Glutamatergic neuron (in vitro differentiated cells): ENCODE measurements at places on chromosomes 2 and 18. TPM values are rescaled to one million over a fixed set of nuclear protein-coding genes. Genes with fewer than 3 reads are reported as not detected.

The L3MBTL4 gene
- 0.32 TPM for total RNA-seq

The WNT10A gene
- total RNA-seq, result 0.17 TPM

The INO80D gene
- total RNA-seq, result 25.0 TPM

The PARD6G gene
- total RNA-seq, result 25.2 TPM

The MYO1B gene
- 129 TPM for total RNA-seq

The REEP1 gene
- 167 TPM for total RNA-seq

The POTEE gene
- 1.4 TPM for total RNA-seq

The STK11IP gene
- total RNA-seq, result 34.5 TPM

The SPP2 gene
- total RNA-seq, result not detected

DNA sequence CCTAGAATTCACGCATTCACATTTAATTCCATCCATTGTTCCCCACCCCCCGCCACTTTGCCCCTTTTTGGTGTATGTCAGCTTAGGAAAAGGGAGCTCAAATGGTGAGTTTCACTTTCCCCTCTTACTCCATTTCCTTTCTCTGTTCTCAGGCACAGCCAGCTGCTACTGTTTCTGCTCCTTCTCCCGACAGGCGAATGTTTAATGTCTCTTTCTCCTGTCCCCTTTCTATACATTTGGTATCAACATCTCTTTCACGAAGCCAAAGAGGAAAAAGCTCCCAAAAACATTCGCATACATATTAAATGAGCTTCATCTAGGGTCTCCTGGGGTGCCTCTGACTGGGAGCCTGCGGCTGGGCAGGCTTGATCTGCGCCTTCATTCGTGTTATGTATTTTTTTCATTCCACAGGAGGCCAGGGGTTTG is 124.2 kb upstream of the SATB2 start:
- no peaks in the 10 kb centered on the region for H3K27me3 ChIP-seq
- no peaks in the 10 kb centered on the region for H3K36me3 ChIP-seq
- peak overlapping the region; percentile 49 for H3K4me3 ChIP-seq
- DNase-seq, result no peak

DNA sequence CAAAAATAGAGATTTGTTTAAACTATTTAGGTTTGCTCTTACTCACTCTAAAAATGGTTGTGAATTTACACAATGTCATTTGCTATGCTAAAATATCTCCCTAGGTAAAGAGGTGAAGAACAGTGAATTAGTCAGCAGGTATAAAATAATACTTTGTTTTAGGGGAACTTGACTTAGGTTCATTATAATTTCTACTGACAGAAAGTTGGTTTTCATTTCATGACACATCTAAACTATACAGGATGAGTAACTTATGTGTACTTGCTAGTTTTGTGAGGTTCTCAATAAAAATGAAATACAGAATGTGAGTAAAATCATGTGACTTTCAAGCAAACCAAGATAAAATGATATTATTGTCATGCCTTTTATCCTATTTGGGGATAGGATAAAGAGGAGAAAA is 66.0 kb downstream of the DIS3L2 start:
- no peak for DNase-seq
- H3K27me3 ChIP-seq, result peaks cover 6% of the 10 kb centered on the region
- peaks cover 36% of the 10 kb centered on the region for H3K4me1 ChIP-seq

- H3K36me3 ChIP-seq, result no peaks in the 10 kb centered on the region
- H3K4me1 ChIP-seq, result peaks cover 5% of the 10 kb centered on the region
- H3K4me3 ChIP-seq, result no peak overlapping the region
- DNase-seq, result no peak
- H3K27ac ChIP-seq, result no peak overlapping the region
Measured at GRCh38 chr2:8412082-8412481, 269.8 kb upstream of the ID2 start.

DNA sequence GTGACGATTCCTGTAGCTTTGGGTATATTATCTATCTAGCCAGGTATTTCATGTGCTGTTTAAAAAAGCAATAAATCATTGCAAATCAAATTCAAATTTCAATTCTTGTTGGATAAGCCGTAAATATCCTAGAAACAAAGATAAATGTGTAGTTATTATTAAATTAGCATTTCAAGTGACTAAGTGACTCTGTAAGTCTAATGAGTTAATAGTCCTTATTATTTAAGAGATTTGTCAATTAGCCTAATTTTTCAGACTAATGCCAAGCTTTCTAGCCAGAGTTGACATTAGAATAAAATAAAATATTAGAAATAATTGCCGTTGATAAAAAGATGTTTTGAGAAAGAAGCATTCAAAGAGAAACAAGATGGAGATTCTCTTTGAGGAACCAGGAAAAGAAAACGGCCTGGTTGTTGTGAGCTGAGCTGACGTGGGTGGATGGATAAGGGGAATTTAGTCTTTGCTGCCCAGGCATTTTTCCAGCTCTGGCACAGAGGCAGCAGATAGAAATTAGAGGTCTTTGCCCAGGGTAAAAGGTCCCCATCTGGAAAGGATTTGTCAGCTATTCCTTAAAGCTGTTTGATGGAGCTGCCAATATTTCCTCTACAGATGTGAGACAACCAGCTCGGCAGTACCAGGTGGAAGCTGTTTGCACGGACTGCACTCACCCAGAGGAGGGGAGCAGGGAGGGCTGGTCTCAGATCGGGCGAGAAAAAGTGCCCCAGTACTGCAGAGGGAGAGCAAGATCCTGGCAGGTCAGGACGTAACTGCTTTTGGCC is 117.3 kb upstream of the SEC11C start:
- H3K36me3 ChIP-seq, result peaks cover 16% of the 10 kb centered on the region
- H3K27ac ChIP-seq, result no peak overlapping the region
- H3K27me3 ChIP-seq, result peaks cover 4% of the 10 kb centered on the region

DNA sequence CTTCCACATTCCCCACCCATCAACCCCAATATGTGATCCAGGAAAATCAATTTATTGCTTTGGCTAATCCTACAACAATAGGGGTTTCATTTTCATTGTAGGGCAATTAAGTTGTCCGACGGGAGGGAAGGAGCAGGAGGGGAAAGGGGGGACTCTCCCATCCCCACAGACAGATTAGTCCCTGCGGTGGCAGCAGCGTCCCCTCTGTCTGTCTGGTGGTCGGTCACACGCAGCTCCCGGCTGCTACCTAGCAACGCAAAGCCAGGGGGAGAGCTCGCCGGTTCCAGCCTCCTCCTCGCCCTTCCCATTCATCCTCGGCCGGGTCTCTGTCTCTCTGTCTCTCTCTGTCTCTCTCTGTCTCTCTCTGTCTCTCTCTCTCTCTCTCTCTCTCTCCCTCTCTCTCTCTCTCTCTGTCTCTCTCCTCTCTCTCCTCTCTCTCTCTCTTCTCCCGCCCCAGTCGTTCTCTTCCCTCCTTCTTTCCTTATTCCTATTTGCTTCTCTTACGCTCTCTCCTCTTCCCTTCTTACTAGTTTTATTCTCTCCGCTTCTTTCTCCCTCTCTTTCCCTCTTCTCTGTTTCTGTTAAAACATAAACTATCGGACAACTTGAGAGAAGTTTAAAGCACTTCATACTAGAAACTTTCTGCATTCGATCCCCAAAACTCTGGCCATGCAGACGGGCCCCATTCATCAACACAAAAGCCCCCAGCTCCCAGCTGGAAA is 1.2 kb downstream of the LRP2 start:
- peaks cover 23% of the 10 kb centered on the region for H3K27me3 ChIP-seq
- H3K36me3 ChIP-seq, result peaks cover 5% of the 10 kb centered on the region
- H3K4me1 ChIP-seq, result peaks cover 10% of the 10 kb centered on the region
- no peak overlapping the region for H3K27ac ChIP-seq
- DNase-seq, result peak; percentile 24

- peaks cover 4% of the 10 kb centered on the region for H3K27me3 ChIP-seq
- no peaks in the 10 kb centered on the region for H3K36me3 ChIP-seq
- no peak overlapping the region for H3K4me3 ChIP-seq
- peaks cover 9% of the 10 kb centered on the region for H3K4me1 ChIP-seq
Measured at GRCh38 chr18:35457140-35457704, 40.5 kb downstream of the INO80C start.

DNA sequence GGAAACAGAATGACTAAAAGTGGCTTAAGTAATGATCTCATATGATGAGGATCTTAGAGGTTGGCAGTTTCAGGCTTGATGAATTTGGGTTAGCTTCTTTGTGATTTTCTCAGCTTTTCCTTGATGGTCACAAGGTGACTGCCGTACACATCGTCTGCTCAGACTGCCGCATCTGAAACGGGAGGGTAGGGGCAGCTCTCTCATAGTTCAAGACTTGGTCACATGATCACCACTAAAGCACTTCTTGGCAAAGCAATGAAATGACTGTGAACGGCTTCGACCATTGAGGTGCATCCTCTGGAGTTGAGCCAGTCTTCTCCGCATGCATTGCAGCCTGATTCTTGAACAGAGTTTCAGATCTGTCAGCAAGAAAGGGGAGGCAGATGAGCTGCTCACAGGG is 43.8 kb downstream of the LPIN1 start:
- no peaks in the 10 kb centered on the region for H3K4me1 ChIP-seq
- H3K27ac ChIP-seq, result no peak overlapping the region
- H3K36me3 ChIP-seq, result peaks cover 21% of the 10 kb centered on the region
- no peak for DNase-seq
- H3K27me3 ChIP-seq, result peaks cover 2% of the 10 kb centered on the region

DNA sequence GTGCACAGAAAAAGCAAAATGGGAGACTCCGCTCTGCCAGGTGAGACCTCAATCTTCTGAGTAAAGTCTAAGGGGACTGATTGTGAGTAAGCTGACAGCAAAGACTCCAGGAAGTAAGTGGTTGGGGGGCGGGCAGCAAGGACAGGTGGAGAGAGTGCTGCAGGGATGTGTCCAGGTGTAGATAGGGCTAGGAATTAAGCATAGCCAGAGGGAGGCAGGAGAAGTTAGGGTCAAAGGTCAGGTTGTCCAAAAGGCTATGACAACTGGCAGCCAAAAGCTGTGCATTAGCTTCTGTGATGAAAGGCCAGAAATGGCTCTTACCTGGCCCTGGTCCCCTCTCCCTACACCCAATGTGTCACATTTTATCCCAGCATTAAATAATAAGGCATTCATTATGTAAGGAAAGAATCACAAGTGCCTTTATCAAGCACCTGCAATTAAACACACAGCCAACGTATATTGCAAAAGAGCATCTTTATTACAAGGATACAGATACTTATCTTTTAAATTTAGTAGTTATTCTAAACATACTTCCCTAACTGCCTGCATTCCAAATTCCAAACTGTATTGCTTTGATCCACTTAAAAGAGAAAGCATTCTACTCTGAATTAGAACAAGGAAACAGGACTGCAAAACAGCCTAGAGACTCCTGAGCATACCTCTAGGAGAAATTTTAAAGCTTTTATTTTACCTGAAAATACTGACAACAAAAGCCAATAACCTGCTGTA is 247.9 kb downstream of the IRS1 start:
- DNase-seq, result no peak
- H3K36me3 ChIP-seq, result no peaks in the 10 kb centered on the region
- no peak overlapping the region for H3K27ac ChIP-seq
- no peak overlapping the region for H3K4me3 ChIP-seq
- H3K27me3 ChIP-seq, result no peaks in the 10 kb centered on the region

GRCh38 chr18:67636597-67637385 is 120.3 kb upstream of the DSEL start:
- H3K4me1 ChIP-seq, result peaks cover 15% of the 10 kb centered on the region
- H3K27ac ChIP-seq, result no peak overlapping the region

DNA sequence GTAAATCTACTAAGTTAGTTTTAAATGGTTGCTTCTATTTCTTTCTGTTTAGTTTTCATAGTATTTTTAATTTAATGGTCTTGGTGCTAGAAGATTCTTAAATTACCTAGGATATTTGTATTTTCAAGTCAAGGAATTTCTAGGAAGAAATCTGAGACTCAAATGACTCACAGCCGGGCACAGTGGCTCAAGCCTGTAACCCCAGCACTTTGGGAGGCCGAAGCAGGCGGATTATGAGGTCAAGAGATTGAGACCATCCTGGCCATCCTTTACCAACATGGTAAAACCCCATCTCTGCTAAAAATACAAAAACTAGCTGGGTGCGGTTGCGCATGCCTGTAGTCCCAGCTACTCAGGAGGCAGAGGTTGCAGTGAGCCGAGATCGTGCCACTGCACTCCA is 95.5 kb downstream of the C2orf74 start:
- no peak for DNase-seq
- no peaks in the 10 kb centered on the region for H3K4me1 ChIP-seq
- H3K4me3 ChIP-seq, result no peak overlapping the region
- H3K27ac ChIP-seq, result no peak overlapping the region

GRCh38 chr18:58863539-58864145 is 1.0 kb upstream of the ZNF532 start:
- peaks cover 12% of the 10 kb centered on the region for H3K36me3 ChIP-seq
- H3K4me1 ChIP-seq, result peaks cover 61% of the 10 kb centered on the region
- peak overlapping the region; percentile 99 for H3K27ac ChIP-seq
- peak overlapping the region; percentile 99 for H3K4me3 ChIP-seq

DNA sequence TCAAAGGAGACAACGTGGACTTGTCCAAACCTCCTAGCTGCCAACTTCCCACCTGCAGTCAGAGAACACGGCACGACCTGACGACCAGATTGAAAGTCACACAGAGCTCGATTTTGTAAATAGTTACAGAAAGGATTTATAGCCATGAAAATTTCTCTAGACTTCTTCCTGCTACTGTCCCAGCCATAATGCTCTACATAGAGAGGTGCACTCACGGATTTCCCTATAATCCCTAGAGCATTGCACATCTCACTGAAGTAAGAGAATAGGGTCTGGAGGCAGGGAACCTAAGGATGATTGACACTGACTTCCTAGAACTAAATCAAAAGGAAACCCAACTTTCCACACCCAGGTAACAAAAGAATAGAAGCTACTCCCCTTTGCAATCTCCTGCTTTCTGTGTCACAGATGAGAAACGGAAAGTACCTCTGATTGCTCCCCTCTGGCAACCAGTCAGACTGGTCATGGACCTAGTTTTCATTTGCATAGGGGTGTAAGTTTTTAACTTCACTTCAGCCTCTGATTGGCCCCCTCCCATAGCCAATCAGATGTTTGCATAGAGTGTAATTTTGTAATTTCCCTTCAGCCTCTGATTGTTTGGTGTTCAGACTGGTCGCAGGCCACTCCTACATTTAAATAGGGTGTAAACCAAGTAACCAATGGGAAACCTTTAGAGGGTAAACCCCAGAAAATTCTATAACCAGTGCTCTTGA is 58.6 kb upstream of the FBXO11 start:
- peaks cover 1% of the 10 kb centered on the region for H3K27me3 ChIP-seq
- no peaks in the 10 kb centered on the region for H3K4me1 ChIP-seq
- no peak overlapping the region for H3K4me3 ChIP-seq
- no peak for DNase-seq
- no peaks in the 10 kb centered on the region for H3K36me3 ChIP-seq

- H3K27me3 ChIP-seq, result peaks cover 1% of the 10 kb centered on the region
- H3K36me3 ChIP-seq, result no peaks in the 10 kb centered on the region
- peaks cover 33% of the 10 kb centered on the region for H3K4me1 ChIP-seq
- H3K4me3 ChIP-seq, result peak overlapping the region; percentile 25
Measured at GRCh38 chr2:223093436-223094241, 41.6 kb downstream of the KCNE4 start.
